CD8-positive, alpha-beta memory T cell (primary cell): ENCODE measurements at places on chromosomes 13 and 19.

DNA sequence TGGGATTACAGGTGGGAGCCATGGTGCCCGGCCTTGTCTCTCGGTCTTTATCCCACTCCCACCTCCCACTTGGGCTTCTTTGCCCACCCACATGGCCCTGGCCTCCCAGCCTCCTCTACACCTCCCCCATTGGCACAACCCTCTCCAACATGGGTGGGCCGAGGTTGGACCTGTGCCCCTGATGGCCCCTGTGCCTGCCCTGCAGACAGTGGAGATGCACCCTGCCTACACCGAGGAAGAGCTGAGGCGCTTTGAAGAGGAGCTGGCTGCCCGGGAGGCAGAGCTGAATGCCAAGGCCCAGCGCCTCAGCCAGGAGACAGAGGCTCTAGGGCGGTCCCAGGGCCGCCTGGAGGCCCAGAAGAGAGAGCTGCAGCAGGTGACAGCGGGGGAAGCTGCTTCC, 12.6 kb upstream of the DHDH start:
- DNase-seq: no peak

GRCh38 chr13:48890391-48890790, 85.3 kb upstream of the FNDC3A start:
- DNase-seq: no peak

GRCh38 chr13:112068540-112069060, 1.7 kb downstream of the SOX1 start:
- DNase-seq: no peak

DNA sequence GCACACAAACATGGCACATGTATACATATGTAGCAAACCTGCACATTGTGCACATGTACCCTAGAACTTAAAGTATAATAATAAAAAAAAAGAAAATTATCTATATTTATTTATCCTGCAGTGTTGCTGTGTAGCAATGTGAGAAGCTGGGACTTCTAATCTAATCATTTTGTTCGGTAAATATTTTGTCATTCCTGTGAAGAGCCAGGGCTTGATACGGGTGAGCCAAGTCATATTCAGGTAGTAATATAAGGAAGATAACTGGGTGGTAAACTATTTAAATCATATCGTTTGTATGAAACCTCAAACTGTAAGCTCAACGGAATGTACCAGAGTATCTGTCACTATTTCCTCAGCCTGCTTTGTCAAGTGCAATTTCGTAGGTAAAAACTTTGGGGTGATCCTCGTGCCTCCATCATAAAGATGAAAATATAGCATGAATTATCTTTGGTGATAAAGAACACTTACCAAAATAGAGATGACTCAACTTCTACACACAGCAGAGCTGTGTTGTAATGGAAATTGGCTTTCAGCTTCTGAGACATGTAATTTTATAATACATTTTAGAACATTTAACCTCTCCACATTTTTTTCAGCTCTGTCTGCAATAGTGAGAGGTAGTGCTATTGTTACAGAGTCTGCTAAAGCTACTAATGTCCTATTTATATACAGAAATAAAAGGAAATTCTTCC, 92.9 kb downstream of the PCDH9 start:
- DNase-seq: no peak

GRCh38 chr13:42478531-42479156, 95.3 kb upstream of the TNFSF11 start:
- no peak for DNase-seq

DNA sequence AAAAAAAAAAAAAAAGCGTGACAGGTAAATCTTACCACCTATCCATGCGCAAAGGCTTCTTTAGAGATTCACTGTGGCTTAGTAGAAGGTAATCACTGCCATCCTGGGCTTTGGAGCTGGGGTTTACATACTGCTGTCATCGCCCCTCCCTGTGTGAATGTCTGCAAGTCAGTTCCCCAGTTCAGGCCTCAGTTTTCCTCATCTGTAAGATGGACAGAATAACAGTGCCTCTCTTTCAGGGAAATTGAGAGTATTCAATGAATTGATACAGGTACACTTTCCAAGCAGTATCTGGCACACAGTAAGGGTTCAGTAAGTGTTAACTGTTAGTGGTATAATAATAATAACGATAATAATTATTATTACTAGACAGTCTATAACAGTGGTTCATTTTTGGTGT, 2.2 kb downstream of the RELB start:
- no peak for DNase-seq

GRCh38 chr19:13621413-13621812, 115.1 kb upstream of the CACNA1A start:
- no peak for DNase-seq

- no peak for DNase-seq
Observed at GRCh38 chr13:99386495-99386894, 79.3 kb upstream of the GPR183 start.

DNA sequence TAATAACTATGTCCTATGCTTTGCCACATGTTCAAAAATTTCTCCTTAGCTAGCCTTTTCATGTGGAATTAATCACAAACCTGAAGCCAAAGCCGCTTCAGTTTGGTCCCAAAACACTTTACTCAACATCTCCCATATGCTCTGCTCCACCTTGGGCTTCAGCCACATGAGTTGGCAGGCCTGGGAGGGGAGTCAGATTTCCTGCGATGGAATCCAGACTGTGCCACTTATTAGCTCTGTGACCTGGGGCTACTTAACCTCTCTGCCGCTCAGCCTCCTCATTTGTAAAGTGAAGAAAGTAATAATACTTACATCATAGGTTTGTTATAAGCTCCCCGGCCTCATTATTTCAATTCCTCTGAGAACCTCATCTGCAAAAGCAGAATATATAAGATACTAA, 272.0 kb downstream of the LMO7 start:
- no peak for DNase-seq

GRCh38 chr13:94050039-94050438, 429.4 kb downstream of the DCT start:
- no peak for DNase-seq

DNA sequence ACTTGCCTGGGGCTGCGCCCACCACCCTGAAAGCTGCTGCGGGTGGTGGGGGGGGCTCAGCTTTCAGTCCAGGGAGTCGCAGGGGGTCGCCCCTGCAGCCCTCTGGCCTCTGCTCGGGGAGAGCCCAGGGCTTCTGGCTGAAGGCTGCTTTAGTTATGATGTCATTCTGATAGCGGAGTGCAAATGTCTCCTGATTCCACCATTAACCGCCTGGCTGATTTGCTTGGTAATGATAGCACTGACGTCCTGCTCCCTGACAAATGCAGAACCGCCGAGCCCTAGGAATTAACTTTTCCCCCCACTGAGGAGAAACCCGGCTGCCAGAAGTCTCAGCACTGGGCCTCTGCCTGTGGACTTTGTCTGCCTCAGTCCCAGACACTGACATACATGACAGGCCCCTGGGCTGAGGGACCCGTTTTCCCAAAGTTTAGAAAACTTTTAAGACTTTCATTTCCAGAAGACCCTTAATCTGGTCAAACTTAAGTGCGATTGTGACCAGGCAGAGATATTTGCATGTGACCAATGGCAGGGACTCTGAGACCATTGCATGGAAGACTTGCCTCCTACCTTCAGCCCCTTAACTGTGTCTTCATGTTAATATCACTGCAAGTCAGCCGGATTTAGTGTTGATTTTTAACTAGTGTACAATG, 142.5 kb upstream of the ZNF536 start:
- no peak for DNase-seq

DNA sequence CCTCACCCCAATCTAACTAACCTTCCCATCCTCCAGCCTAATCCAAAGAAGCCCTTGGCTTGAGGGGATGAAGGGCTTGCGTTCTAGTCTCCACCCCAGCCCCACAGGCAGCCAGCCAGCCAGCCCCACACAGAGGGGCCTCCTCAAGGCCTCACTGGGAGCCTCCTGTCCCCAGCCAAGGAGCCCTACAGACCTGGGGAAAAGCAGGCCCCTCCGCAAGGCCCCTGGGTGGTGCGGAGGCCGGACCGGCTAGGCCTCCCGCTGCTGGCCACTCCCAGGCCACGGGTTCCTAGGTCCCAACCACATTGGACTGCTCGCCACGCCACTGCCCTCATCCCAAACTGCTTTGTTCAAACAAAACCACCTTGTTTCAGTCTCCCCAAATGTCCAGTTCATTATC, 78.0 kb downstream of the ZIC5 start:
- no peak for DNase-seq

DNA sequence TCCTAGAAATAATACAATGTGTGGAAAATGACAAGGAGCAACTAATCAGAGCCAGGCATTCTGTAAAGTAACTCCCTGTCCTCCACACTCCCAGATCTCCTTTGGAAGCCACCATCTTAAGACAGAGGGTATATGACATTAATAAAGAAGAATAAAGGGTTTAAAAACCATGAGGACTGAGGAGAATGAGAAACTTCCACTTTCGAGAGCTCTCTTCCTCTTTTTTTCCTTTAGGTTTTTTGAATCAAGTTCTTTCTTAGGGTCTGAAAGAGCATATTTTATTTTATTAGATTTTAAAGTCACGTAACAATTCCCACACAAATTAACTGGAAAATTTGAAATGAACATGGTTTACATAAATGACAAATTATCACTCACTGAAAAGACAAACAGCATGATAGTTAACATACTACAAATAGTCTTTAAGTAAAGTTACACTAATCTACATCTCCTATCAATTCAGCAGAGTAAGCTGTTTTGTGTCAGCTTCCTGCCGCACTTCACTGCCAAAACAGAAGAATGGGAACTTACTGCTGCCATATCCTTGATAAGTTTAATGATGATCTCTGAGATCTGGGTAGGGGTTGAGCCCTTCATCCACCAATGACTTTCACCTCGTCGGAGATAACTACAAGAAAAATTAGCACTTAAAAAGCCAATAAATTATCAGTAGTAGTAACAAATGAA, 38.6 kb upstream of the FBXL3 start:
- no peak for DNase-seq

- DNase-seq: no peak
Observed at GRCh38 chr13:45951724-45952123, 100.2 kb upstream of the SIAH3 start.

DNA sequence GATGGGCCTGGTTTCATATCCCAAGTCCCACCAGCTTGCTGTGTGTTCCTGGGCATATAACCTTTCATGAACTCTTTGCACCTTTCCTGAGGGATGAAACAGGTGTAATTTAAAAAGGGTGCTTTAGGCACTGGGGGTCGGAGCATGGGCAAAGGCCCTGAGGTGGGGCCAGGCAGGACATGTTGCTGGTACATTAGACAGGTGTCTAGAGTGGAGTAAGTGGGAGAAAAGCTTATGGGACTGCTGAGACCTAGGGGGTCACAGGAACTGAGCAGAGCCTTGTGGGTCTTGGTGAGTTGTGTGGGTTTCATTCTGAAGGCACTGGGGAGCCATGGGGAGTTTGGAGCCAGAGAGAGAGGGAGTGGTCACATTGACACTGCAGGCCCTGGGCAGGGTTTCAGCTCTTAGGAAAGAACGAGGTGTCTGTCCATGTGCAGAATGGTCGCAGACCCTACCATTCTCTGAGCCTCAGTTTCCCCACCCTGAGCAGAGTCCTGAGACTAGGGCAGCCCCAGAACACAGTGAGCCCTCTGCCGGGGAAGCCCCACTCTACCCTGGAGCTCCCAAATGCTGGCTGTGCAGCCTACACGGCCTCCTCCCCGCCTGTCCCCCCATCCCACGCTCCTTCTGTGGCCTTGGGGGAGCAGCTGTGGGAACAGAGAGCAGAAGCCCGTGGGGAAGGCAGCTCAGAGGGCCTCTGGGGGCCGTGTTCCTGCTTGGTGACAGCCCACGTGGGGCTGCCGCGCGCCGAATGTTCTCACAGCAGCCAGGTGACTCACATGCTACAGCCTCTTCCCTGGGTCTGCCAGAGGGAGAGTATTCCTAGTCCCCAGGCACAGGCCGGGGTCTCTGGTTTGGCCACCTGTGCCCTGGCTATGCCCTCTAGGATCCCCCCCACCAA, 7.3 kb upstream of the HOMER3 start:
- no peak for DNase-seq

GRCh38 chr13:105543742-105544141, 991.7 kb downstream of the EFNB2 start:
- no peak for DNase-seq

- DNase-seq: no peak
Observed at GRCh38 chr19:48715681-48716171, 3.8 kb downstream of the MAMSTR start.

GRCh38 chr19:46497773-46498172, 2.1 kb upstream of the PNMA8B start:
- DNase-seq: no peak

GRCh38 chr19:55379174-55379573, 2.5 kb downstream of the TMEM190 start:
- no peak for DNase-seq

GRCh38 chr13:109028624-109029023, 399.2 kb downstream of the MYO16 start:
- DNase-seq: no peak

- no peak for DNase-seq
Observed at GRCh38 chr13:75217949-75218348, 264.0 kb downstream of the TBC1D4 start.

- DNase-seq: no peak
Observed at GRCh38 chr13:107907065-107907805, 308.1 kb downstream of the LIG4 start.

DNA sequence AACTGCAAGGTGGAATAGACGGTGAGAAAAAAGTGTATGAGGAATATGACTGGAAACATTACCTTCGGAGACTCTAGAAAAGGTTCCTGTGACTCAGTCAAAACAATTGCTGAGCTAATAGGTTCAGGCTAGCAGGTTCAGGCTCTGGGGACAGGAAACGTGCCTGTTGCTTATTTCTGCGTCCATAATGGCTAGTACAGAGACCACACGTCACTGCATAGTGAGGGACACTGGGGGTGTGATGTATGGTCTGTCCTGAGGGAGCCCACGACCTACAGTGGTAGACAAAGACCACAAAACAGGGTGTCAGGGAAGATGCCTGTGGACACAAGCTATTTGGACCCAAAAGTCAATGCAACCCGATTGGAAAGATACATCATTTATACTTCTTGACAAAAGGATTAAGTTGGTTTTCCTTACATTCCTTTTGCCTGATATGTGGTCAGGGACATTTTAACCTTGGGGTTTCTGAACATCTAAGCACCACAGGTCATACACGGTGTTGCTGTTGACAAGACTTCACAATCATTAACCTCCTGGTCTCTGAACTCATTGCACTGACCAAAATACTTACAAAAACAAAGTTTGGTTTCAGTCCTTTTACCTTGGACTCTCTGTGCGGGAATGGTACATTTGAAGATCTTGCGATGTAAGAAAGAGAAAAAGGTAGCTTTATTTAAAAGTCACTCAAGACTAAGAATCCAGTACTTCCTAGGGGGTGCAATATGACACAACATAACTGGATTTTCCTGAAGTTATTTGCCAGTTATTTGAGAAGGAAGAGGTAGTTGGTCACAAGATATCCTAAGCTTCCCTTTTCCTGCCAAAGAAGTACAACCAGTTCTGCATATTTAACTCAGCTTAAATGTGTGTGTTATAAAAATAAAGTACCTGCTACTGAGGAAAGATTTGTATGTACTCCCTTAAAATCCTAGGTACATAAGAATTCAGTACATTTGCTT, 20.0 kb downstream of the CRYL1 start:
- DNase-seq: no peak

- no peak for DNase-seq
Observed at GRCh38 chr13:114053026-114053425, 79.2 kb upstream of the C13orf46 start.

- no peak for DNase-seq
Observed at GRCh38 chr13:34411894-34412293, 530.2 kb upstream of the NBEA start.
